Activated T-cell treated with anti-CD3 and anti-CD28 coated beads for 1 hour (primary cell): ENCODE measurements at places on chromosomes 2 and 18.

- no peak for DNase-seq
Observed at GRCh38 chr2:99881901-99882591, 260.3 kb downstream of the AFF3 start.

- no peak for DNase-seq
Observed at GRCh38 chr2:11017921-11018320, 106.2 kb downstream of the KCNF1 start.

DNA sequence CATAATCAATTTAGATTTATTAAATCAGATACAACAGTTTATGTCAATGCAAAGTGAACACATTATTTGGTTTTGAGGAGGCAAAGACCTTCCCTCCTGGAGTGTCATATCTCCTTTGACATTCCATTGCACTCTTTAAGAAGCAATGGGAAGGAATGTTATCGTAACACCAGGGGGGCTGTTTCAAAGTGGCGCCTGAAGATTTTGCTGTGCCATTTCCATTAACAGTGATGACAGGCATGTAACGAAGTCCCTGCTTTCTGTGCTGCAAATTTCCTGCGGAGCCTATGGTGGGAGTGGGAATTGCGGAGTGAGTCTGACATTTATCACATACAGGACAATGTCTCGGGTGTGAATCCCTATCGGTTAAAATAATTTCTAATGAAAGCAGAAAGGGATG lies 499.6 kb upstream of the RAB6C start:
- no peak for DNase-seq

- no peak for DNase-seq
Observed at GRCh38 chr2:98866033-98866432, 70.0 kb downstream of the CRACDL start.

DNA sequence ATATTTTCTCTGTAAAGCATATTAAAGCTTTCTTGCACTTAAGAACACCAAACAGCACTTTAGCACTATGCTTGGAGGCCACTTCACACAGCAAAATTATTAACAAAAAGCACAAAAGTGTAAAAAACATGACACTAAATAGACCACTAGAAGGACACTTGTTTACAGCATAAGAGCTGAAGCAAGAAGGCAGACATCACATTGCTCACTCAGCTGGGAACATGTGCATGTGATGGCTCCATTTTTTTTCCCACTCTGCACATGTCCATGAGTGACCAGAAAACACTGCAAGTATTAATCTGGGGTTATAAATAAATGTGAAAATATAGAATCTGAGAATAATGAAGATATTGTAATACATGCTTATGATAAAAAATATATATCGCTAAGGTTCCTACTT lies 103.1 kb upstream of the MAPRE2 start:
- no peak for DNase-seq

DNA sequence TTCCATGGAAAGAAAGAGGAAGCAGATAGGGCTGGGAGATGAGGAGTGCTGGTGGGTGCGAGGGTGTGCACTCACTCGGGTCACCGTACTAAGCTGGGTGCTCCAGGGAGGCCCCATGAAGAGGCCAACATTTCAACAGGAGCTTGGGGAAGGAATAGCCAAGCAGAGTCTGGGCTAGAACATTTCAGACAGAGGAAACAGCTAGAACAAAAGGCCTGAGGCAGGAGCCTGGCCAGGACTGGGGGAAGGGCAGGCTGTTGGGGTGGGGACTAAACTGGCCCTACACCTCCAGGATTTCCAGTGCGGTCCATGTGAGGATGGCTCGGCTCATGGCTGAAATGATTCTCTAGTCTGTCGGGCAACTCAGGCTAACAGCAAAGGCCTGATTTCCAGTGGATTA lies 90.8 kb downstream of the ZFP36L2 start:
- DNase-seq: no peak
